Posterior cingulate gyrus (tissue), 11 donors: ENCODE measurements at places on chromosomes 1 and 21.

- DNase-seq, result no peak
Observed at GRCh38 chr1:182909578-182909977, 43.4 kb downstream of the SHCBP1L start.

DNA sequence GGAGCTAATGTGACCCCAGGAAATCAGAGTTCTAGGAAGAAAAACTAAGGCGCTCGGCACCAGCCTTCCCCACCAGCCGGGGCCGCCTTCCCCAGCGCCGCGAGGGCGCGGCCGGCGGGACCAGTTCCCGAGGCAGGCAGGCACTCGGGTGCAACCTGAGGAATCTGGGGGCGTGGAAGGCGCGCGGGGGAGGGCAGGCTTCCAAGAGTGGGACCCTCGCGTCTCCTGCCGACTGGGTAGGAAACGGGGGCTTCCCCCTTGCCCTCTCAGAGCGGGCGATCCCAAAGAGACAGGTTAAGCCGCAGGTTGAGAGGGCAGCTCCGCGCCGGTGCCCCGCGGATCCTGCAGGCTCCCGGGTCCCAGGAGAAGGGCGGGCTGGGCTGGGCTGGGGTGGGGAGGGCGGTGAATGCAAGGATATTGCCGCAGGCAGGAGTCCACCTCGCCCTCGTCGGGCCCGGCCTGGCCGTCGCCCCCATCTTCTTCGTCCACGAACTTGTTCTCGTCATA, 431 bp downstream of the ARPC5 start:
- DNase-seq, result peak; percentile 88

- no peak for DNase-seq
Observed at GRCh38 chr1:239810061-239810481, 281.6 kb upstream of the FMN2 start.

- DNase-seq, result no peak
Observed at GRCh38 chr1:50796272-50796671, 163.8 kb downstream of the FAF1 start.

GRCh38 chr1:52288286-52288685, 77.7 kb downstream of the CC2D1B start:
- DNase-seq, result no peak

GRCh38 chr1:160747717-160748116, 8.7 kb downstream of the SLAMF7 start:
- no peak for DNase-seq

- no peak for DNase-seq
Observed at GRCh38 chr1:173852105-173852504, 15.7 kb downstream of the GAS5 start.

GRCh38 chr1:232558954-232559353, 71.0 kb downstream of the SIPA1L2 start:
- no peak for DNase-seq

DNA sequence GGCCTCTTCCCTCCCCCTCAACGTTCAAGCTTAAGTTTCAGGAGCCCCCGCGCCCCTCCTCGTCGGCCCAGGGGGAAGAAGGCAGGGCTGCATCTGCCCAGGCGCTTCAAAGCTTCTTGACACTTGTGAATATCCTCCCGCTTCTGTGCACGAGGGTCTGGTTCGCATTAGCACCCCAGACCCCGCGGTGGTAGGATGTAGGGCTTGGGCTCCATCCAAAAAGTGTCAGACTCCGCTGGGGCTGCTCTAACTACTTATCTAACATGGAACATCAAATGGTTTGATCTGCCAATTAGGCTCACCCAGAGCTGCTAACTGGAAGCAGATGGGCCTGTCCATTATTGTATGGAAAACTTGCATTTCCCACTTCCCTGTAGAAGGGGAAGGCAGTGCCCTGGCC, 28.9 kb downstream of the TAS1R2 start:
- peak; percentile 72 for DNase-seq

GRCh38 chr1:63466759-63467158, 56.3 kb downstream of the ITGB3BP start:
- no peak for DNase-seq

- DNase-seq, result no peak
Observed at GRCh38 chr1:84365225-84366221, 32.8 kb upstream of the DNASE2B start.

GRCh38 chr21:33767236-33767635, 124.9 kb downstream of the ITSN1 start:
- DNase-seq, result no peak

- DNase-seq, result no peak
Observed at GRCh38 chr1:86194491-86195034, 38.0 kb upstream of the COL24A1 start.

DNA sequence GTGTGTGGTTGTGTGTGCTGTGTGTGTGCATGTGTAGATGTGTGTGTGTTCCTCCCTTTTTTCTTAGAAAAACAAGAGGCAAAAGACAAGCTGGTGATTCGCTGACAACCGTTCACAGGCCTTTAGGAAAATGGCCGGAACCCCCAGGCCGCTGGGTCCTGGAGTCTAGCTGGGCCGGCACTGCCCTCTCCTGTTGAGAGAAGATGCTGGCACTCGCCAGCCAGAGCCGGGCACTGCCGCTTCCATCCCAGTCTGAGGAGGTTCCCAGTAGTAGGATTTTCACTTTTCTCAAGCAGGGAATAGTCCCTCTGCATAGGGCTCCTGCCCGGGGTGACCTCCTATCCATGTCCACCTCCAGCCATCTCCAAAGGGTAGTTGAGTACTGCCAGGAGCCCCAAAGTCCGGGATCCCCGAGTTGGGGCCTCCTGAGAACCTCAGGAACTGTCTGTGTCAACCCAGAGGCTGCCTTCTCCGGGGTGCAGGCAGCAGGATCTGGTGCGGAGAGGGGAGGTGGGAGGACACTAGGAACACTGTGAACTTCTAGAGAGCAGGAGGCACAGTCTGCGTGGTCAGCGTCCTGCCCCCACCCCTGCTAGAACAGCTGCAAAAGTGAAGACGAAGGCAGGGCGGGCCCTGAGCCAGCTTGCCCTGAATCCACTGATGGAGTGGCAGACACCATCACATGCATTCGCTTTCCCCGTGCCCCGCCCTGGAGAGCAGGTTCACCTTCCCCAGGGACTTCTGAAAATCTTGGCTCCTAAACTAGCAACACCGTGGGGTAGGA, 44.1 kb upstream of the ARHGEF16 start:
- DNase-seq, result peak; percentile 98

DNA sequence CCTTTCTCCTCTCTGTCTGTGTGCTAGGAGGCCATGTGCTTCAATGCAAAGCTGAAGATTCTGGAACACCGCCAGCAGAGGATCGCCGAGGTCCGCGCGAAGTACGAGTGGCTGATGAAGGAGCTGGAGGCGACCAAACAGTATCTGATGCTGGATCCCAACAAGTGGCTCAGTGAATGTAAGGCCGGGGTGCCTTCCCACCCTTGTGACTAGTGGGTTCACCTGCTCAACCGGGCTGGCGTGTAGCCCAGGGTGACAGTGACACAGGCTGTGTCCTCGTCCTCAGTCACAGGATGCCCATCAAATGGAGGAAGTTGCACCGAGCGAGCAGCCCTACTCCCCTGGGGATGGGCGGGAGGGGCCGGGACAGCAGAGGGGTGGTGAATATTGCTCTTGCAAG, 544.1 kb downstream of the KIF26B start:
- no peak for DNase-seq

DNA sequence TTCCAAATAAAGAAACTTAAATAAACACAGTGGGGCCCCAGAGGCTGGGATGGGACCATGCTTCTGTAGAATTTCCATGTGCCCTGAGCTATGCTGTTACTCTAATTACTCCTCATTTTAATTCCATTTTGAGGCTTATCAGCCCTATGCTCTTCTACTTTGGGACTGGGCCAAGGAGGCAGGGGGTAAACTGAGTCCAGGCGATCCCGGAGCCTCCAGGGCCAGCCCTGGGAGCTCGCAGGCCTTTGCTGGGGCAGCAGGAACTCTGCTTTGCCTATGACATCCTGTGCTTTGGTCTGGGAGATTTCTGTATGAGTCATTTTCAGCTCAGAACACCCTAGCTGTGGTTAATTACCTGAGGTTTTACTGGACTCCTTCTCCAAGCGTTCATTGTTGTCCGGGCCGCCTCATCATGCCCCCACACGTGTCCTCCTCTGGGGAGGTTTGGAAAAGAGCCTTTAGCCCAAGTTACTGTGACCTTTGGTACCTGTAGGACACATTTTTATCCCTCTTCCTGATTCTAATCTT, 95.7 kb downstream of the RHOU start:
- no peak for DNase-seq

DNA sequence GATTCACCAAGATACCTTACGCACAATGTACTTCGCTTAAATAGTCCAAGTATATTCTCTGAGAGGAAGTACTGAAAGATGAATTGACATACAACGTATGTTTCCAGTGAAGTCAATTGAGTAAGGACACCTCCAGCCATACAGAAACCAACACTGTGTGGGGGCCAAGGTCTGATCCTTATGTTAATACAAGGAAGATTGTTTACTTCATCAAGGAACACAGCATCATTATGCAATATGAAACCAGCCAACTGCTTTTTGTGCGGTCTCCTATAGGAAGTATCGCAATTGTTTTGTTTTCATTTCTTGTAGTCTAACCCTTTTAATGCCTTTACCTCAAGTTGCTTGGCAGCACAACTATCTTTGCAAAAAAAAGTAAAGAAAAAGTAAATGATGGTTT, 28.2 kb upstream of the TEKT2 start:
- no peak for DNase-seq

DNA sequence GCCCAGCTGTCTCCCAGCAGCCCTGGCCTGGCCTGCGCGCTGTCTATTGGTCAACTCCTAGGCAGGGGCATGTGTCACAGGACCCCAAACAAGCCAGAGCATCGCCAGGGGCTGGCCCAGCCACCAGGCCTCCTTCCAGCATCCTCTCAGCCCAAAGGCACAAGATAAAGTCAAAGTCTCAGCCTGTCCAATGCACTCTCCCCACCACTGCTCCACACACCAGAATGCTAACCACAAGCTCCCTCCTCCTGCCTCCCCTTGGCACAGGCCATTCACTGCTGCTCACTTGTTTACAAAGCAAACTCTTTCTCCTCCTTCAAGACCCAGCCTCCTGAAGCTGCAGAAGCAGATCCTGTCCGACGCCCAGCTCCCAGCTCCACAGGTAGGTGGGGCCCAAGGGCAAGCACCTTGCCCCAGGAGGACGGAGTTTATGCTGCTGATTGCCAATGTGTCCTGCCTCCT, 133.4 kb downstream of the DMRTB1 start:
- DNase-seq, result no peak

DNA sequence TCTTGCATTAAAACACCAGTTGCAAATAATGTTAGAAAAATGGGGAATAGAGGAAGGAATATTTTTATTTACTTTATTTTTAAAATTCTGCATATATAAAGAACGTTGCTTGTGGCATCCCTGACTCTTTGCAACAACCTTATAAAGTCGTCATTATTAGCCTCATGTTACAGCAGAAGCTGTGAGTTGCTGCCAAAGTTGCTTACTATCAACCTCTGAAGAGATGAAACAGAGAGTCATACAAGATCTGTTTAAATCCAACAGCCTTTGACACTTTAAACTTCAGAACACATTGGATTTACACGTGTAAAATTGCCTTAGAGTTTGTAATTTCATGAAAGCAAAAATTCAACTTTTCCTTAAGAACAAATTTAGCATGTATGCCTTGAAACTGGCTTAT, 221.9 kb downstream of the MRPL39 start:
- DNase-seq, result no peak

DNA sequence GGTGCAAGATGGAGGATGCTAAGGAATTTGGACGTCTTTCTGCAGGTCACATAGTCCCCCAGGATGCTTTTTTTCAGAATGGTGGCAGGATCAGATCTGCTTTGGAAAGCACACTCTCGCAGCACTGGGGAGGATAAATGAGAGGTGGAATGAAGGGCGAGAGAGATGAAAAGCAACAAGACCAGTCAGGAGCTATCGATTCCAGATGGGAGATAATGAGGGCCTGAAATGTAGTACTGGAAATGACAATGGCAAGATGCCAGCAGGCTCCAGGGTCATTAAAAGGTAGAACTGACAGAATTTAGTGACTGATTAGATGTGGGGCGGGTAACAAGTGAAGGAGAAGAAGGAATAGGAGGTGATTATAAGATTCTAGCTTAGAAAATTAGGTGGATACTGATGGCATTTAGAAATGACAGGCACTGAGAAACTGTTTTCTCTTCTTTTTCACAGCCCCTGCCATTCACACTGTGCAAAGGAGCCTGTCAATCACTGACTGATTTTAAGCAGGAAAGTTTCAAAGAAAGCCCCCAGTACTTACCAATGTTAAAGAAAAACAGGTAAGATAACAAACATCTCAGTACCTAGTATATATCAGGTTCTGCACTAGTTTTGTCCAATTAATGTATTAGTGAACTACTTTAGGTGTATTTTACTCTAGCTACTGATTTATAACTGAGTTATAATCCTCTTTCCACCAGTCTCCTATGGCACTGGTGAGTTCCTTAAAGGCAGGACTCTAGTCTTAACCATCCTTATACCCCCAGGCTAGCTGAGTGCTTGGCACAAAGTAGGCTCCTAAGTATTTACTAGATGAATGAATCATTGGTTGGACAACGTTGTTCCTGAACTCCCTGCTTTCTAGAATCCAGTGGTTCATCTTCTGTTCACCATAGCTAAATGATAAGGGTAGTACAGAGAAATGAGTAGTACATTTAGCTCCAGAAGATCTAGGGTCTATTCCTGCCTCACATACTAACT, 9.2 kb downstream of the PIGM start:
- no peak for DNase-seq

GRCh38 chr1:221448585-221449175, 293.2 kb downstream of the DUSP10 start:
- DNase-seq, result no peak

GRCh38 chr1:53130878-53131589, 11.4 kb downstream of the SLC1A7 start:
- no peak for DNase-seq

DNA sequence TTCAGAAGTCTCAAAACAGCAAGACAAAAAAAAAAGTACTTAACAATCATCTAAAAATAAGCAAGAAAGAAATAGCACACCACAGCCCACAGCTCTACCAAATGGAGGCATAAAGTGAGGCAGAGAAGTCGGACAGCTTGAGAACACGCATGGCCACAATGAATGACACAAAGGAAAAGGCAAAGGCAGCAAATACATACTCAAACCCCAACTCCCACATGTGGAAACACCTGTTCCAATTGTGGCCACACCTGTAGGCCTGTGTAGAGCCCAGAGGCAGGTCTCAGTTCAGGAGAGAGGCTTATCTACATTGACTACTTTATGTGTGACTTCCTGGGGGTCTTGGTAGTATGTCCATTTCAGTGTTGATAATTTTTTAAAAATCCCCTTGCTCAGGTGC, 543.5 kb downstream of the LMO4 start:
- DNase-seq, result no peak

DNA sequence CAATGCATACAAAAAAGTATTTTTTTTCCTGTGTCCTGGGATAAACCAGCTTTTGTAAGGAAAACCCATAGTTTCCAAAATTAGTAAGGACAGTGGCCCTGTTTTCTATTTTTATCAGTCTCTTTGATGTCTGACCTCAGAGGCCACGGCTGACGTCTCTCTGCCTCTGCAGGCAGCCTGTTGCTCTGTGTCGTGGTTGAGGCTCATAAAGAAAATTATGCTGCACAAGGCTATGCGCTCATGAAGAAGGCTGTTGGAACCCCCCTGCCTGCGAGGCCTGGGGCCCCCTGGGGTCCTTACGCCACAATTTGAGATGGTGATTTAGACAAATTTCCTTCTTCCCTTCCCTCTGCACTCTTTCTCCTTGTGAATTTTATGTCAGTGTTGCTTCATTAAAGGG, 48.9 kb downstream of the AGPAT3 start:
- DNase-seq, result peak; percentile 67

GRCh38 chr1:198772626-198773025, 133.8 kb downstream of the PTPRC start:
- DNase-seq, result no peak

- no peak for DNase-seq
Observed at GRCh38 chr1:53899708-53900107, 5.7 kb downstream of the DIO1 start.
